ENCODE measurements at places on chromosomes 16 and 17. TPM values are rescaled to one million over a fixed set of nuclear protein-coding genes. Genes with fewer than 3 reads are reported as not detected.

The UMOD gene
- not detected for total RNA-seq

The CHST6 gene
- total RNA-seq: 9.7 TPM

The RGS9 gene
- total RNA-seq: 5.1 TPM

The TRIM72 gene
- 0.44 TPM for total RNA-seq

The DLX4 gene
- total RNA-seq: 1.1 TPM

The ST6GALNAC2 gene
- 1.7 TPM for total RNA-seq

The CHST4 gene
- total RNA-seq: 6.7 TPM

The ZP2 gene
- not detected for total RNA-seq

The MT1G gene
- total RNA-seq: 38.1 TPM

The ATP2A3 gene
- 5.7 TPM for total RNA-seq

The CLEC18B gene
- total RNA-seq: not detected

The RNF227 gene
- 0.17 TPM for total RNA-seq

The FASN gene
- 201 TPM for total RNA-seq

The MFAP4 gene
- 22.2 TPM for total RNA-seq

The SYNGR3 gene
- 60.0 TPM for total RNA-seq

The SLC9A5 gene
- 1.6 TPM for total RNA-seq

The CPNE7 gene
- total RNA-seq: 11.8 TPM

The CEMP1 gene
- total RNA-seq: not detected

The PRDM7 gene
- not detected for total RNA-seq

The TMC7 gene
- total RNA-seq: 1.6 TPM

The MEFV gene
- total RNA-seq: not detected

The TNFRSF13B gene
- 0.21 TPM for total RNA-seq

The CCT6B gene
- 0.48 TPM for total RNA-seq

The TM4SF5 gene
- total RNA-seq: not detected

The AIPL1 gene
- 0.28 TPM for total RNA-seq

The BIRC5 gene
- total RNA-seq: 152 TPM

The FAM20A gene
- total RNA-seq: 20.5 TPM

The SEPTIN12 gene
- not detected for total RNA-seq

The CDH3 gene
- 115 TPM for total RNA-seq

The CCL5 gene
- total RNA-seq: not detected

The TBC1D3E gene
- total RNA-seq: not detected

The TBX2 gene
- not detected for total RNA-seq

The NAGLU gene
- 36.9 TPM for total RNA-seq

The TPSG1 gene
- not detected for total RNA-seq

The BEAN1 gene
- total RNA-seq: not detected

The PTX4 gene
- total RNA-seq: not detected

The TBC1D3C gene
- 0.03 TPM for total RNA-seq

The SPN gene
- 0.59 TPM for total RNA-seq

The C1QTNF8 gene
- not detected for total RNA-seq

The MYADML2 gene
- total RNA-seq: 0.24 TPM

The CES5A gene
- not detected for total RNA-seq

The VMO1 gene
- total RNA-seq: not detected

The HOXB4 gene
- total RNA-seq: 0.03 TPM

The ABCA10 gene
- not detected for total RNA-seq

The LMF1 gene
- total RNA-seq: 9.5 TPM

The CFAP97D1 gene
- 0.21 TPM for total RNA-seq

The NUDT7 gene
- total RNA-seq: 8.6 TPM

The TERB1 gene
- not detected for total RNA-seq

The ADAMTS18 gene
- 0.41 TPM for total RNA-seq

The KRT31 gene
- total RNA-seq: not detected

The PSME3 gene
- 113 TPM for total RNA-seq

The NKD1 gene
- total RNA-seq: 1.2 TPM

All from H7 (cell line).